ENCODE measurements at places on chromosomes 11 and 22.

- no peak for DNase-seq
Observed at GRCh38 chr22:30044881-30045493, 35.3 kb upstream of the HORMAD2 start.

DNA sequence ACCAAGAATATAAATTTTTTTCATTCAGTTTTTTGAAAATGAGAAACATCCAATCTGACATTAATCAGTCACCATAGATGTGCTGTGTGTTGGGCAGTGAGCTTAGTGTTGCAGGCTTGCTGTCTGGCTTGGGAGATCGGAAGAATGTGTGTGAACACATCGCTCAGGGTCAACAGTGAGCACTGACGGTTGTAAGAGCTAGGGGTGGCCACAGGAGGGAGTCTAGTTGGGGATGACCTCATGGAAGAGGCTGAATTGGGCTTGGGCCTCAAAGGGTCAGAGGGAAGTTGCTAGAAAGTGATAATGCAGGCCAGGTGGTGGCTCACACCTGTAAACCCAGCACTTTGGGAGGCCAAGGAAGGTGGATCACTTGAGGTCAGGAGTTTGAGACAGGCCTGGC, 375.4 kb downstream of the DDX10 start:
- DNase-seq = no peak

DNA sequence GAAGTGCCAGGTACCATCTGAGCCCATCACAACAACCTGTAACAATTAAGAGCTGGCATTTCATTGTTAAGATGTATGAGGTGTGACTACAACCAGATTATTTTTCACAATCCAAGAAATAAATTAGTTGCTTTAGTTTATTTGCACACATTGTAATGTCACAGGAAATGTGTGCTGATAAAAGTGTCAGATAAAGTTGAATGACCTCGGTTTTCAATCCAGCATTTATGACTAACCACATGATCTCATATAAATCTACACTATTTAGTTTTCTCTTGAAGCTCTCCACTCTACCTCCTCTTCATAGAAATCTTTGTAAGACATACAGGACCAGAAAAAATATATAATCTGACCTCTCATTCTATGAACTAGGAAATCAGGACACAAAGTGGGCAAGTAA, 166.2 kb downstream of the PGR start:
- DNase-seq = peak; percentile 24

GRCh38 chr11:58334708-58335107, 24.2 kb downstream of the OR5B17 start:
- peak; percentile 80 for DNase-seq

- no peak for DNase-seq
Observed at GRCh38 chr11:112156153-112156955, 7.5 kb downstream of the IL18 start.

- no peak for DNase-seq
Observed at GRCh38 chr11:889687-890475, 20.7 kb downstream of the CHID1 start.

DNA sequence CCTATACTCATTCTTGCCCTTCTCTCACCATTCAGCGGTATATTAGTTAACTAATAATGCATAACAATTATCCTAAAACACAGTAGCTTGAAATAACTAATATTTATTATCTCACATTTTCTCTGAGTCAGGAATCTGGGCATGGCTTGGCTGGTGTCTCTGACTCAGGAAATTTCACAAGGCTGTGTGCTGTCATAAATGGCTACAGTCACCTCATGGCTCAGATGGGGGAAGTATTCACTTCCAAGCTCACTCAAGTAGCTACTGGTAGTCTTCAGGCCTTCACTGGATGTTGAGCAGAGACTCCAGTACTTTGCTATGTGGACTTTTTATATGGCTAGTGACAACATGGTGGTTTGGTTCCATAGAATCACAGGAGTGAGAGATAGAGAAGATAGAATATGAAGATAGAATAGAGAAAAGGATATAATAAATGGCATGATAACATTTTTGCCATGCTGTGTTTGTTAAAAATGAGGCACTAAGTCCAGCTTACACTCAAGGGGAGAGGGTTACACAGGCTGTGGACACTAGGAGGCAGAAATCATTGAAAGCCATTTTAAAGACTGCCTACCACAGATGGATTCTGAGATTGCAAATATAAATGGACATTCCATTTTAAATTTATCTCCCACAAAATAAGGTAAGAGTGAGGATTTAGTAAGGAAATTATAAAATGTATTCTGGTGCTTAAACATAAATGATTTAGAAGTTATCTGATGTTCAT, 997.8 kb upstream of the CHORDC1 start:
- DNase-seq = peak; percentile 78

GRCh38 chr22:19004471-19004870, 68.4 kb upstream of the PRODH start:
- DNase-seq = no peak

GRCh38 chr11:123775289-123775688, 21.0 kb upstream of the OR6X1 start:
- DNase-seq = no peak

- peak; percentile 51 for DNase-seq
Observed at GRCh38 chr11:29782447-29782846, 234.4 kb downstream of the KCNA4 start.

GRCh38 chr22:30452861-30453260, 19.0 kb downstream of the SEC14L3 start:
- no peak for DNase-seq

DNA sequence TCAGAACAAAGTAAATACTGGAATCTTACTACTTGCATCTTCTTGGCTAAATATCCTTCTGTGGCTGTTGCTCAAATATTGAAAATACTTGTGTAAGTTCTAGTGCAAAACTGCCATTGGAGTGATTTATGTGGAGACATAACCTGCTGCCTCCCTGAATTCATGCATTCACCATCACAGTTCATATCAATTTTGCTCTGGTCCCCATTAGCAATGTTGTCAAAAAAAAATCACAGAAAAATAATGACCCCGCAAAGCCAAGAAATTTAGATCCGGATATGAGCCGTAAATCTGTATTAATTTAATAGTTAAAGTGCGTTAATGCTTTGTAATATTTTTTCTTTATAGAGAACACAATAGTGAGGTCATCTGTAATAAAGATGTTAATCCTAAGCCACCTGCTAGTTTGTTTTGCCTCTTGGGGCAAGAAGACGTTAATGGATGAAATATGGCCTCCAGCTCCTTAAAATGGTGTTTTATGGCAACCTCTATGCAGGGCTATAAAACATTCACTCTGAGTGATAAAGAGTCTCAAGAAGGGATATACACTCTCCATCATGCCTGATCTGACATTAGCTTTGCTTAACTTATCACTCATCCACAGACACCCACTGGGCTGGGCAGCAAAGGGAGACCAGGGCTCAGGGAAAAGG, 255.9 kb downstream of the INSC start:
- no peak for DNase-seq

GRCh38 chr11:33941637-33942160, 49.8 kb upstream of the LMO2 start:
- DNase-seq = no peak

DNA sequence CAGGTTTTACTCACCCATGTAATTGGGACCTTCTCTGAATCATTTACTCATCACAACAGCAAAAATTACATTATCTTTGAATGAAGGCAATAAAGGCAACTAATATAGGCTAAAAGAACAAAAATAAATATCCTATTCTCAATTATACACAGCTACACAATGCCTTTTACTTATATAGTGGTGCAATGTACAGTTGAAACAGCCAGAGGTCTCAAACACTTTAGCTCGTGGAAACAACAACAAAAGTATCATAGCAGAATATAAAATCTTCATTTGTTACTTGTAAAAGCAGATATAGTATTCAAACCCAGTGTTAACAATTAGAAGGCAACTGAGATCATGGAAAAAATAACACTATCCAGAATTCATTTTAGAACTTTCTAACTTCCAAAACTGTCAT, 20.6 kb upstream of the CCDC34 start:
- no peak for DNase-seq

DNA sequence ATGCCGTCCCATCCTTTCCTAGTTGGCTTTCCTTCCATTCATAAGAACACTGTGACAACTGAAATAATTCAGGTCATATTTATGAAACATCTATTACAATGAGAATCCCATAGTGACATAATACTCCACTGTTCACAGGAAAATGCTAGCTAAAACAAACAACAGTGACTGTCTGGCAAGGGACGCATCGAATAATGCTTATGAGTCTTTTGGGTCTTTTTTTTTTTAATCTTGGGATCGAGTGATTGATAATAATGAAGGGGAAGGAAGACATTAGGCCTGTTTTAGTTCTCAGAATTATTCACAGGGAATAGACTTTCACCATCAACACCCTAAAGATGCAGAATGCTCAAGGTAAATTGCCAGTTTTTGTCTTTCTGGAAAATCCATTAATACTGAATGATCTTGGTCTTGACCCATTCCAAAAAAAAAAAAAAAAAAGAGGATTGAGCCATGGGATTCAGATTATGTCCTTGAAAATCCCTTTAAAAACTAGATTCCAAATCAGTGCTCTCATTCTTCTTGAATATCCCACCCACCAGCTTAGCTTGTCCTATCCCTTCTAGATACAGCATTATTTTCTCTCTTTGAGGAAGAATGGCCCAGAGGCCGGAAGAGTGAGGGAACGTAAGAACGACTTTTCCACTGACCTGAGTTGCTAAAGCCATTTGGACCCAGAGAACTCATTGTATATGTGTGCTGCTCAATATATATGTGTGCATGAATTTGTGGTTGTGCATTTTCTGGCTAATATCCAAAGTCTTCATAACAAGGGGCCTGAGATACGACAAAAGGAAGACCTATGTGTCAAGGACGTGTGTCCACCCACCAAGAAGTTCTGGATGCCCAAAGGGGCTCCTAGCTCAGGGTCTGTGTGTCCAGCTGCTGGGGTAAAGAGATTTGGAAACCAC, 35.2 kb upstream of the CREB3L1 start:
- DNase-seq = no peak

DNA sequence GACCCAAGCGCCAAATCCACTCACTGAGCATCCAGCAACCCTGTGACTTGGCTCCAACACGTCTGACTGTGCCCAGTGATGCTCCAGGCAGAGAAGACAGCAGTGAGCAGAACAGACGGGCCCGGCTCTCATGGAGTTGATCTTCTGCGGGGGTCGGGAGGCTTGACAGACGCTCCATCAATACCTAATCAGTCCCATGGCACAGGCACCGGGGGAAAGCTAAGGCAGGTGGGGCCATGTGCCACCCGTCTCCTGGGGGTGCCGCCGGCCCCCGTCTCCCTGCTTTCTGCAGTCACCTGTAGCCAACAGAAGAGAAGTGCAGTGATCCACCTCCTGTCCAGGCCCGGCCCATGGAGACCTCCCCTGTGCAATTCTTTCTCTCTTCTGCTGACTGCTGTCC, 47.5 kb downstream of the LINC01488 start:
- DNase-seq = no peak

GRCh38 chr11:66465373-66466224, 1.1 kb upstream of the PELI3 start:
- DNase-seq = no peak

DNA sequence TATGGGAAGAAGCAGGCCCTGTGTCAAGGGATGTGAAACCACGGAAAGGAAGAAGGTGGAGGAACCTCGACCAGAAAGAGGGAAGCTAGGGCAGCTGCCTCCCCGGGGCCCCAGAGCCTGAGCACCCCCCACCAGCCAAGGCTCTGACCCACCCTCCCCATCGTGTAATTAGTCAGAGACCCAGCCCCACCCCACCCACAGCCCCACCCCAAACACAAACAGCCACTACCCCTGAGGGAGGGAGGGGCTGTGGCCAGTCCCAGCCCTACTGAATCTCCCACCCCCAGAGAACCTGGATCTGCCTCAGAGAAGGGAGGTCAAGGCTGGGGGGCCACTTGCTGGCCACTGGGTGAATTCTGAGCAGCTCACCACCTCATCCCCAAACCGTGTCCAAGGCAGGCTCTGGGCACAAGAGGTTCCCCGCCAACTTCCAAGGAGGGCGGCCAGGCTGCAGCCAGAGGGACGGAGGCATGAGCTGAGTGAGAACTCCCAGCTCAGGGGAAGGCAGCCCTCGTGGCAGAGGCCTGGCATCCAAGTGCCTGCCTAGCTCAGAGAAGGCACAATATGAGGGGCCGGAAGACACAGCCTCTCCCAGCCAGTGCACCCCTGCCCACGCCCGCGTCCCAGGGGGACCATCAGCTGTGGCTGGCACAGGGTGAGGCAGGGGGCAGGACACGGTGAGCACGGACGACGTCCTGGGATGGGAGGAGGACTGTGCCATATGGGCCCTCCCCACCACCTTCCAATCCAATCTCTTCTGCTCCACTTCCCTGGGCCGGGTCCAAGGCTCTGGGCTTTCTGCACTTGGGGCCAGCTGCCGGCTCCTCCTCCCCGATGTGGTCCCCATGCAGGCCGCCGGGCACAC, 2.7 kb downstream of the PLXNB2 start:
- peak; percentile 31 for DNase-seq

DNA sequence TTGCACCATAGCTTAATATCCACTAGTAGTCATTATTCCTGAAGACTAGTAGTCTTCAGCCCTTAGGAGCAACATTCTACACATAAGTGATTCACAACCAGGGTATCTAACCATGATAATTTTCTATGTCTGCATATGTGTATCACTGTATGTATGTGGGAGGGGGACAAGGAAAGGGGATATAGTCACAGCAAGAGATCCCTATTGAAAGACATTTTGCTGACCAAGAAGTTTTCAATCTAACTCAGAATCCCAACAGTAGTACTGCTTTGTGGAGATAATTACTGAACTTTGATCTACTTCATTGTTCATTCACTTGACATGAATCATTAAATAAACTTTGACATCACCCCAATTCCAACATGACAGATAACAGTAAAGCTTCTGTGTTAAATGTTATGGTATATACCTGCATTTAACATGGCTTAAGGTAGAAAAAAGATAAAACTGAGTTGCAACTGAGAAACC, 10.3 kb downstream of the PIK3C2A start:
- peak; percentile 48 for DNase-seq

DNA sequence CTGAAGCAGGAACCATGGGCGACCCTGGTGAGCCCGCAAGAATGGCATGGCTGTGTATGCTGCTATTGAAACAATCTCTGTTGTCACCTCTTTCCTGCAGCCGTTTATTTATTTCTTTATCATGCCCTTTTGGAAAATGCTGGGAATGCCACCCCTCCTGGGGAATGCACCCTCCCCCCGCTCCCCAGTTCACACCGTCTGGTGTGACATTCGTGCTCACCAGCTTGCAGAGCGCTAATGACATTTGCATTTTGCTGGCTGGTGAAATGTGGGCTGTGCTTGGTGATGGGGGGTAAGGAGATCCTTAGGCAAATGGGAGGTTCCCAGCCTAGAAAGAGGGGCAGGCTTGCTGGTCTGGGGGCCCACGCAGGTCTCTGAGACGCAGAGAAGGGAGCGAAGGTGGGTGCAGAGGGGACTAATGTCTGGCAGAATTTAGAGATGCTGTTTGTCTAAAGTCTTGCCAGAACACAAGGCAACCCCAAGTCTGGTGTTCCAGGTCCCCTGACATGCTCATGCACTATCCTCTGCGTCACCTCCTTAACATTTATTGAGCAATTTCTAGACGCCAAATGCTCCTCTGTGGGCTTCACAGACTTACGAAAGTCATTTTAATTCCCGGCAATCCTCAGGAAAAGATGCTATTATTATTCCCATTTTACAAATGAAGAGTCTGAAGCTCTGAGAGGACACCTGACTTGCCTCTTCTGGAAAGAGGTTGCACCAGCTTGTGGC, 91.7 kb downstream of the TP53I11 start:
- DNase-seq = no peak

Data from NCI-H226 (cell line).